ENCODE measurements at places on chromosomes 11 and 22.

- DNase-seq: no peak
Measured at GRCh38 chr11:107118025-107118720, 99.9 kb upstream of the GUCY1A2 start.

DNA sequence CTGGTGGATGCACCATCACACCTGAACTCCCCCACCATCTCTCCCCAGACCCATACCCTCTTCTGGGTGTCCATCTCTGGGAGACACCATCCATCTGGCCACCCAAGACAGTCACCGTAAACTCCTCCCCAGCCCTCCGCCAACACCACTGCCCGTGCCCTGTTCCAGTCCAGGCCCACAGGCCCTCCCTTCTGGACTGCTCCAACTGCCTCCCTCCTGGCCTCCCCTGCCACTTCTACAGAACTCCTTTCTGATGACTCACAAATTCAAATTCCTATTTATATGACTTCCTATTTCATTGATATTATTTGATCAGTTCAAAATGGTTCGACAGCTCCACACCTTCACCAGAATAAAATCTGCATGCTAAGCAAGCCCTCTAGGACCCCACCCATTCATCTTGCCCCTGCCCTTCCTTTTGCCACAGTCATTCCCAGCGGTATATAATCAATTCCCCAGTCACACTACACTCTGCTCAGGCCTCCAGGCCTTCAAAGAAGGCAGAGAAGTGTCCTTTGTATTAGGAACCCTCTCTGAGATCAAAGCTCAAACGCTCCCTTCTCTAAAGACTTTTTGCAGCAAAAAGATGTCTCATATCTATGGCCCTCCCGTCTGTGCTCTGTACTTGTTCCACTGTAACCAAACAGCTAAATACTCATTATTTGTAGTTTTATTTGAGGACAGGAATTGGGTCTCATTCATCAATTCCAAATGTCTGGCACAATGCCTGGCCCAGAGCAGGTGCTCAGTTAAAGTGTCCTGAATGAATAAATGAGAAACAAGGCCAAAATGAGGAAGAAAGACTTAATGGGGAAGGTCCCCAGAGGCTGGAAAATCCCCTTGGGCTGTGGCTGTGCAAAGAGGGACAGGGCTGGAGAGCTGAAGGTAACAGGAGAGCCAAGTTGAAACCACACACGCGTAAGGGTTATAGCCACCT, 29.0 kb downstream of the MYH9 start:
- DNase-seq: no peak

DNA sequence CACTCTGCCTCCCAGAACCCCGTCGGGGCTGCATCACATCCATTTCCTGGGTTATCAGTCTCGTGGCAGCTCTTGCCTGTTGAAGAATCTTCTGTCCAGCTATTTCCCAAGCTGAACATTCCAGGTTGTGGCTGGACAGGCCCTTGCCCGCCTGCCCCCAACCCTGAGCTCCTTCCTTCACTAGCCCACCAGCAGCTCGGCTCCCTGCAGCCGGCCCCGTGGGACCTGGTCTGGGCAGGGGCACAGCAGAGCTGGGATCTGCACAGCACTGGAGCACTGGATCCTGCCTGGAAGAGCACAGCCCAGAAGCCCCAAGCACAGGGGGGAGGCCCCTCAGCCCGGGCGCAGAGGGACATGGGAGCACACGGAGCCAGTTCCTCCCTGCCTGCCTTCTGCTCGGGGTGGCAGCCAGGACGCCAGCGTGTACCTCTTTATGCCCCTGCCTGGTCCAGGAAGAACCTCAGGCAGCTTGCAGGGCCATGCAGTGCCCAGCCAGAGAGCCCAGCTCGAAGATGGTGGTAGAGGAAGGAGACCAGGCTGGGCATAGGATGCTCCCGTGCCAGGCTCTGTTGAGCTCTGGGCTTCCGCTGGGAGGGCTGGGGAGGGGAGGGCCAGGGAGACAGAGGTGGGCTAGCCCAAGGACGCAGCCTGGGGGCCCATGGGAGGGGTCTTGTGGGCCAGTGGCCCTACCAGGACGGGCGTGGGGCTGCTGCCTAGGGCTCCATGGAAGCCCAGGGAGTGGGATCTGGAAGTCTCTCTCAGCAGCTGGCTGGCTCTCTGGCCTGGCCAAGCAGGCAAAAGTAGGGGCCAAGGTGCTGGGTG, 16.6 kb upstream of the GNB1L start:
- DNase-seq: peak; percentile 41

- no peak for DNase-seq
Measured at GRCh38 chr22:43011079-43011478, 3.9 kb downstream of the PACSIN2 start.

- DNase-seq: no peak
Measured at GRCh38 chr11:69465236-69466000, 16.0 kb upstream of the LINC01488 start.

GRCh38 chr22:44261861-44262595, 50.7 kb downstream of the SHISAL1 start:
- DNase-seq: peak; percentile 40

DNA sequence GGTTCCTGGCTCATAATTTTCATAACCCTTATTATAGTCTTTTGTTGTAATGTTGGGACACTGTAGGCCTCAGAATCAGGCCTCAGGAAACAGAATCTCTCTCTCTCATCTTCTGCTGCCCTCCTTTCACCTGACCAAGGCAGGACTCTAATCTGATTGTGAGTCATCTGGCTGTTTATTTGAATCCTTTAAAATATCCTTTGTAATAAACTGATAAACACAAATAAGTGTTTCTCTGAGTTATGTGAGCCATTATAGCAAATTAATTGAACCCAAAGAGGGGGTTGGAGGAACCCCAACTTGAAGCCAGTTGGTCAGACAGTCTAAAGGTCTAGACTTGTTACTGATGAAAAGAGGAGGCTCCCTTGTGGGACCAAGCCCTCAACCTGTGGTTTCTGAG, 30.6 kb downstream of the ACER3 start:
- DNase-seq: no peak

GRCh38 chr11:99739464-99740089, 718.8 kb downstream of the CNTN5 start:
- DNase-seq: no peak

GRCh38 chr11:95999711-96000406, 76.0 kb upstream of the MTMR2 start:
- DNase-seq: no peak

DNA sequence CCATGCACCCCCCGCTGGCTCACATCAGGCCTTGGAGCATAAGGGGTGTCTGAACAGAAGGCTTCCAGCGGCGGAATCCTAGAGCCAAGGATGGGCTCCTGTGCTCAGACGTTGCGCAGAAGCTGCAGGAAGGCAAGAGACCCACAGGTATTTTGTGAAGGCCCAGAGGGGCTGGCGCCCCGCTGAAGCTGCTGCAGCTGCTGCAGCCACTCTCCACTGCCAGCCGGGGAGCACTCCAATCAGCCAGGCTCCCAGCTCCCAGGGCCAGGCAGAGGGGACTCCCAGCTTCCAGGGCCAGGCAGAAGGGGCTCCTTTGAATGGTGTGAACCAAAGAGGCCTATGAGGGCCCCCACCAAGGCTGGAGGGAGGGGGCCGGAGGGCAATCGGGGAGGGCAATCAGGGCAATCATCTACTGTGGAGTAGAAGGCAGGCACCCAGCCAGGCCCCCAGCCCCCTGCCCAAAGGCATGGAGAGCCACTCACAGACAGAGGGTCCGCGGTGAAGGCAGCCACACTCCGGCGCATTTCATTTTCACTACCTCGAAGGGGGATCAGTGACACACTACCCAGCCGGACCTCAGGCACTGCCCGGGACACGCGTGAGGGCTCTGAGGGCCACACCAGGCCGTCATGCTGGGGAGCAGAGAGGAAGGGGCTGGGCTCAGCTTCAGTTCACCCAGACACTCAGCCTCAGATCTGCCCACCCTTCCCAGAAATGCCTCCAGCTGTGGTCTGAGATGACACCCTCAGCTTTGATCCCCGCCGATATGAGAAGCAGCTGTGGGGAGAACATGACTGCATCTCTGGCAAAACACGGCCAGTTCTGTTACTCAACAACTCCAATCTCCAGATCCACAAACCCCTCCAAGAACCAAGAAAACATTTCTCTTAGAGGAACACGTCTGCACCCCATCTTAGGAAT, 11.6 kb upstream of the PDE2A start:
- DNase-seq: no peak
